MCF 10A (cell line): ENCODE measurements at places on chromosomes 5 and 9.

DNA sequence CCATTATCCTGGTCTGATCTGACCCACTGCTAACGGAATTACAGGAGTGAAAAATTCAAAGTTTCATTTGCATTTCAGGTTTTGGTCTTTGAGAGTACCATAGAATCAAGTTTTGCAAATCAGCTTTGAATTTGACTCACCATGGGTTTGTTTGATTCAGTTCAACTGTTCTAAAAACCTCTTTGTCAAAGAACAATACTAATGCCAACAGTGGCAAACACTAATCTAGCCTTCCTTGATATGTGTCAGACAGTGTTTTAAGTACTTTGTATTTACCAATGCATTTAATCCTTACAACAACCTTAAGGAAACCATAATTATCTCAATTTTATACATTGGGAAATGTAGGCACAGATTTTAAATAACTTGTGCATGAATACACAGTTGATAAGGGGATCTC, 10.1 kb upstream of the FSD1L start:
- DNase-seq: no peak

GRCh38 chr5:127536687-127537086, 19.2 kb downstream of the PRRC1 start:
- peak; percentile 26 for DNase-seq

- no peak for DNase-seq
These were observed 1202.1 kb downstream of the PTPRD start for GRCh38 chr9:9410736-9411135.

- no peak for DNase-seq
These were observed 188.0 kb downstream of the HCN1 start for GRCh38 chr5:45508135-45508534.

- DNase-seq: no peak
These were observed 4.5 kb downstream of the FCN1 start for GRCh38 chr9:134913041-134913712.
